ENCODE measurements at places on chromosomes 2 and 18.

DNA sequence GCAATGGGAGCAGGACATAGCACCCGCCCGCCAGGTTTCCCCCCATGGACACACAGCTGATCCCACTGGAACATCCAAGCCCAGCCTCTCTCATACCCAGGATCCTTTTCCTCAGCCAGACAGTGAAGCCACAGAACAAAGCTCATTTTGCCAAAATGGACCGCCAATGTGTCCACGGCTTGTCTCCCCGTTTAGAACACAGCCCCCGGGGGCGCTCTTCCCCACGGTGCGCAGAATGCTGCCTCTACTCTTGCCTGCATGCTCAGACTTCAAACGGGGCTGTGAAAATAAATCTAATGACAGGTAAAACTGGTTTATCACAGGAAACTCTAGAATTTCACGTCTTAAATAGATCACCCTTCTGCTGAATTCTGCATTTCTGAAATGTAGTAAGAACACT lies 548.5 kb upstream of the ID2 start:
- no peak for DNase-seq

- no peak for DNase-seq
Measured at GRCh38 chr2:55802067-55802466, 108.4 kb upstream of the PNPT1 start.

GRCh38 chr18:74457043-74457724 lies at the start of gene DIPK1C:
TSS of gene DIPK1C (minus strand) at chr18:74457308. CDS start at chr18:74457259, 49 bp downstream.
- DNase-seq = no peak

GRCh38 chr2:231696004-231696367 lies 12.3 kb upstream of the PTMA start:
- no peak for DNase-seq

DNA sequence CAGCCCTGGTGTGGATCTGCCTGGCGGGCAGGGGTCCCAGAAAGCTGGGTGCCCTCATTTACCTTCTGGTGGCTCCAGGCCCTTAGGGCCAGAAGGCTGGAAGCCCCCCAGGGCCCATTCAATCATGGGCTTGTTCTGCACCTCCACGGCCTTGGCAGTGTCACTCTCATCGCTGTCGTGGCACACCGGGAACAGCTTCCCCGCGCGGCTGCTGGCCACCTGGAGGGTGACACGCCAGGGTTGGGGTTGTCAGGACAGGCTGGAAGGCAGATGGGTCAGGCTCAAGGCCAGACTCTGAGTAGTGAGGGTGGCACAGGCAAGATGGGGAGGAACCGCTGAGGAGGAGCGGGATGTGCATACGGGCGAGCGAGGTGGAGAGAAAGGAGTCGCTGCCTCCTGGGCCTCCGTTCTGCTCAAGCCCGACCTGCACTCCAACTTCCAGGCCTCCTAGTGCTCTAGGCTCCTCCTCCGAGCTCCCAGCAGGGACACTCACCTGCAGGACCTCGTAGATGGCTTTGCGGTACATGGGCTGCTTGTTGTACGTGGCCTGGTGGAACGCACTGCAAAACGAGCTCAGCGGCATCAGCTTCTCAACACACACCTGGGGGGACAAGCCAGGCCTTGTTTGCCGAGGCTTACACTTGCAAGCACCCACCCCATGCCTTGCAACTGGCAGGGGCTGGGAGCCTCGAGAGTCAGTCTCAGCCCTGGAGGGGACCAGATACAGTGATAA lies 78.3 kb upstream of the POMC start:
- DNase-seq = no peak

DNA sequence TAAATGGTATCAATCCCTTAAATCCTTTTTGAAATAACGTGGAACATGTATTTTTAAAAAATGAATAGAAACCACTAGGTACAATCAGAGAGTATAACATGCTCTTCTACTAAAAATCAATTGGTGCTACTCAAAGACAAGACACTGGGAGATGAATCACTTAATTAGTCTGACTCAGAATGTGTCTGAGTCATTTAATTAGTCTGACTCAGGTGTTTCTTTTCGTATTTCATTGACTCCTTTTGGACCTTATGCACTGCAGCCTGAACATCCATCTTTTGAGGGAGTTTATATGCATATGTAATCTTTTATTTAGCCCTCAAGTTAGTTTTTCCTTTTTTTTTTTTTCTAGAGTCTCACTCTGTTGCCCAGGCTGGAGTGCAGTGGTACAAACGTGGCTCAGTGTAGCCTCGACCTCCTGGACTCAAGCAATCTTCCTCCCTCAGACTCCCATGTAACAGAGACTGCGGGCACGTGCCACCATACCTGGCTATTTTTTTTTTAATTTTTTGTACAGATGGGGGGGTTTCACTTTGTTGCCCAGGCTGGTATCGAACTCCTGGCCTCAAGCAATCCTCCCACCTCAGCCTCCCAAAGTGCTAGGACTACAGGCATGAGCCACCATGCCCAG lies 26.5 kb downstream of the PPP4R3B start:
- DNase-seq = no peak

Data from stimulated activated CD8-positive, alpha-beta memory T cell treated with anti-CD3 and anti-CD28 coated beads, Interleukin-4, amount 100 ng/mL, for 1 hour (primary cell).